ENCODE measurements at places on chromosomes 7 and 10. TPM values are rescaled to one million over a fixed set of nuclear protein-coding genes. Genes with fewer than 3 reads are reported as not detected.

CALN1 gene
- not detected for total RNA-seq

CRTAC1 gene
- not detected for total RNA-seq

DNA sequence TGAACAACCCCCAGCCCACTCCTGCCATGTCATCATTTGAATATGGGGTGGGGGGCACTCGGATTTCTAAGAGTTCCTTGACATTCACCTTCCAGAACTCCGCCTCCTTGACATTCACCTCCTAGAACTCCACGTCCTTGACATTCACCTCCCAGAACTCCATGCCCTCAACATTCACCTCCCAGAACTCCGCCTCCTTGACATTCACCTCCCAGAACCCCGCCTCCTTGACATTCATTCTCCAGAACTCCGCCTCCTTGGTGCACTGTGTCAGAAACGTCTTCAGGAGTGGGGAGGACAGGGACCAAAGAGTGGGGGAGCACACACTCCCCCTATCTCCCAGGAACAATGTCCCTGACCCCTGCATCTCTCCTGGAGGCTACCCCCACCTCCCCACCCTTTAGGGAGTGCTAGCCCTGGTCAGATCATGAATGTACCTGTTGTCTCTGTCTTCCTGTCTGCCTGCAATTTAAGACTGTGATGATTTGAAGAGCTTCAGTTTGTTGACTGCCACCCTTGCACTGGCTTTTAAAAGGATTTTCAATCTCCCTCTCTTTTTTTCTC, 110.1 kb downstream of the NPTX2 start:
- H3K27ac ChIP-seq: no peak overlapping the region
- H3K27me3 ChIP-seq: no peaks in the 10 kb centered on the region
- no peaks in the 10 kb centered on the region for H3K4me1 ChIP-seq
- H3K4me3 ChIP-seq: no peak overlapping the region

DNA sequence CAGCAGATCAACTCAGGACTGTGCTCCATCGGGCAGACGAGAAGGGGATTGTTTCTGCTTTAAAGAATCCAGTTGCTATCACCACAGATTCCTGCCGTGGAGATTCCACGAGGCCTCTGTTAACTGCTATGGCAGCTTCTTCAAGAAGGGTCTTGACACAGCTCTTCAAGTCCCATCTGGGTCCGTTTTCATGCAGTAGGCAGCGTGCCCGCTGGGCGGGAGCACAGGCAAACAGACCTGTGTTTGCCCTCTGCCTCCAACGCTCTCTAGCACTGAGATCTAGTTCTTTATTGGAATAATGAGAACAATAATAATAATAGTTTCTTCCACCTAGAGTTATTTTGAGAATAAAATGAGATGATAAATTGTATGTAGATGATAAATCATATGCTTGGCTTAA, 127.2 kb upstream of the SP8 start:
- H3K4me1 ChIP-seq: no peaks in the 10 kb centered on the region
- no peak overlapping the region for H3K27ac ChIP-seq
- no peaks in the 10 kb centered on the region for H3K27me3 ChIP-seq
- no peak overlapping the region for H3K4me3 ChIP-seq
- DNase-seq: no peak

GRCh38 chr10:66284621-66285020, 641.2 kb upstream of the LRRTM3 start:
- H3K4me3 ChIP-seq: no peak overlapping the region
- H3K27ac ChIP-seq: no peak overlapping the region
- no peak for DNase-seq

Measured in activated CD8-positive, alpha-beta memory T cell treated with anti-CD3 and anti-CD28 coated beads, Interleukin-2, amount 10 ng/mL, durations not matched to agents 7 days and 5 days (primary cell).